ENCODE measurements at places on chromosomes 12 and 14.
A peak's percentile ranks its signal among the peaks of the same experiment; 100 is the strongest.

DNA sequence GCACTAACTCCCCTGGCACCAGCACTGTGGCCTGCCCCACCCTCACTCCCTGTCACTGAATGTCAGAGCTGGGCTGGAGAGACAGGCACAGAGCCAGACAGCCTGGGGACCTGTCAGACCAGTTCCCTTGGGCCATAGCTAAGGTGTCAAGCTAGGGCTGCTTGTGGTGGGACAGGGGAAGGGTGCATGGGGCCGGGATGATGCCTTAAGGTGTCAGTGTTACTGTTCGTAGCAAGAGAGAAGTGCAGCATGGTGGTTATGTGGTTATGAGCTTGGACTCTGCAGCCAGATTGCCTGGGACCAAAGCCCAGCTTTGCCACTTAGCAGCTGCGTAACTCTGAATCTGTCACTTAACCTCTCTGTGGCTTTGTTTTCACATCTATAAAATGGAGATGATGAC is 3.8 kb downstream of the RAPGEF3 start:
- no peak overlapping the region for H3K27ac ChIP-seq
- no peaks in the 10 kb centered on the region for H3K27me3 ChIP-seq
- no peaks in the 10 kb centered on the region for H3K36me3 ChIP-seq
- no peak for DNase-seq

DNA sequence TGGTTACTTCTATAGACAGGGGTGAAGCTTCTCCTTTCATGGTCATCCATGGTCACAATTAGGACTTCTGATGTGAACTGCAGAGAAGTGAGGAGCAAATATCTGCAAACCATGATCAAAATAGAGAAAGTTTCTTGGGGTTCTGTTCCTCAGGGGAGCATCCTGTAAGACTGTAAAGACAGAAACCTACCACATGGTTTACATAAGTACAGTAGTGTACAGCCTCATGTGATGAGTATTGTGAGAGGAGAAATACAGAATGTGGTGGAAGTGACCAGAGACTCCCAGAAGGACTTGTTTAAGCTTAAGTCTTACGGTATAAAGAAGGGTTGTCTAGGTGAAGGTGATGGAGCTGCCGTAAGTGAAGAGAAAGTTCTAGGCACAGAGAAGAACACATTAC is 484.7 kb downstream of the LRIG3 start:
- no peak overlapping the region for H3K4me3 ChIP-seq
- no peaks in the 10 kb centered on the region for H3K36me3 ChIP-seq
- no peaks in the 10 kb centered on the region for H3K4me1 ChIP-seq
- DNase-seq, result no peak

DNA sequence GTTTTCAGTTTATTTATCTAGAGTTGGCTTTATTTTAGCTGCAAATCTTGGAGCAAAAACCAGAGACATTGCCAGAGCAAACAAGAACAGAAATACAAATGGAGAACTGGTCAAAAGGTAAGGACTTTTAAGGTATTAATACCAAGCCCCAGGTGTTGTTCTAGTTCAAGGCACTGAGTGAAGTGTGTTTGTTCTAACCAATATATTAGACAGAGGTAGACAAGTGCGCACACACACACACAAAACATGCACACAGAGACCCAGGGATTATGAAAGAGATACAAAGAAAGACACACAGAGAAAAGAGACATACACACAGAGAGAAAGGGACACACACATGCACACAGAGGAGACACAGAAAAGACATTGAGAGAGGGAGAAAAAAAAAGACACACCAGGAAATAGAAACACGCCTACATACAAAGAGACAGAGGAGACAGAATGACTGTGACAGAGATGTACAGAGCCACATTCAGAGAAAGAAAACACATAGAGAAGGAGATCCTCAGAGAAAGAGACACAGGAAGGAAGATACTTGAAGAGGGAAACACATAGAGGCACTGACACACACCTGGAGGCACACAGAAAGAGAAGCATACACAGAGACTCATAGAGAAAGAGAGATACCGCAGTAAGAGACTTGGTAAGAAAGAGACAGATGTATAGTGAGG is 50.2 kb downstream of the MIPOL1 start:
- H3K4me3 ChIP-seq, result no peak overlapping the region
- no peaks in the 10 kb centered on the region for H3K4me1 ChIP-seq
- H3K36me3 ChIP-seq, result no peaks in the 10 kb centered on the region
- no peak for DNase-seq

GRCh38 chr14:54768501-54769129 is 134.0 kb downstream of the GCH1 start:
- peak; percentile 4 for DNase-seq
- H3K4me3 ChIP-seq, result no peak overlapping the region
- no peak overlapping the region for H3K27ac ChIP-seq
- peaks cover 16% of the 10 kb centered on the region for H3K36me3 ChIP-seq
- H3K4me1 ChIP-seq, result peaks cover 19% of the 10 kb centered on the region
- H3K27me3 ChIP-seq, result no peaks in the 10 kb centered on the region

GRCh38 chr14:68666899-68667298 is 126.0 kb downstream of the ZFP36L1 start:
- H3K4me1 ChIP-seq, result peaks cover 41% of the 10 kb centered on the region
- H3K36me3 ChIP-seq, result no peaks in the 10 kb centered on the region
- no peak overlapping the region for H3K4me3 ChIP-seq
- no peak for DNase-seq
- no peaks in the 10 kb centered on the region for H3K27me3 ChIP-seq
- H3K27ac ChIP-seq, result no peak overlapping the region

- no peak overlapping the region for H3K27ac ChIP-seq
- H3K4me1 ChIP-seq, result peaks cover 13% of the 10 kb centered on the region
- H3K36me3 ChIP-seq, result no peaks in the 10 kb centered on the region
- H3K4me3 ChIP-seq, result no peak overlapping the region
- no peaks in the 10 kb centered on the region for H3K27me3 ChIP-seq
Observed at GRCh38 chr14:26761532-26761931, 163.7 kb upstream of the NOVA1 start.

- no peaks in the 10 kb centered on the region for H3K27me3 ChIP-seq
- H3K4me3 ChIP-seq, result no peak overlapping the region
- DNase-seq, result peak; percentile 34
Observed at GRCh38 chr14:89549381-89550125, 132.5 kb upstream of the FOXN3 start.

GRCh38 chr12:40511341-40511740 is 180.9 kb upstream of the CNTN1 start:
- H3K27ac ChIP-seq, result no peak overlapping the region
- no peaks in the 10 kb centered on the region for H3K27me3 ChIP-seq
- H3K36me3 ChIP-seq, result no peaks in the 10 kb centered on the region
- DNase-seq, result no peak
- H3K4me1 ChIP-seq, result no peaks in the 10 kb centered on the region

- H3K27me3 ChIP-seq, result no peaks in the 10 kb centered on the region
- no peaks in the 10 kb centered on the region for H3K36me3 ChIP-seq
- DNase-seq, result peak; percentile 16
Observed at GRCh38 chr14:53430870-53431269, 277.7 kb upstream of the DDHD1 start.

- DNase-seq, result peak; percentile 75
- no peak overlapping the region for H3K4me3 ChIP-seq
- peaks cover 26% of the 10 kb centered on the region for H3K36me3 ChIP-seq
- H3K4me1 ChIP-seq, result no peaks in the 10 kb centered on the region
Observed at GRCh38 chr14:77508249-77508648, 9.6 kb upstream of the ISM2 start.

DNA sequence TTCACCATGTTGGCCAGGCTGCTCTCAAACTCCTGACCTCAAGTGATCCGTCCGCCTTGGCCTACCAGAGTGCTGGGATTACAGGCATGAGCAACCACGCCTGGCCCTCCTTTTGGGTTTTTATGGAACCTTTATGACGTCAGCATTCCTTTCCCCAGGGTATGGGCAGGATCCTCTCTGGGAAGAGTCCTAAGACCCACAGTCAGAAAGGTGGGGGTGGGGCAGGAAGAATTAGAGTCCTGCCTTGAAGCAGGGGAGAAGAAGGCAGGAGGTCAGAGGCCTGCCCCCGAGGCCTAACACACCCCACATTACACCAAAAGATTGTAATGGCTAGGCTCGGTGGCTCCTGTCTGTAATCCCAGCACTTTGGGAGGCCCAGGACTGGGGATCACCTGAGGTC is 30.8 kb upstream of the CDK17 start:
- no peak for DNase-seq
- no peaks in the 10 kb centered on the region for H3K27me3 ChIP-seq
- no peak overlapping the region for H3K27ac ChIP-seq
- no peak overlapping the region for H3K4me3 ChIP-seq
- peaks cover 31% of the 10 kb centered on the region for H3K4me1 ChIP-seq

DNA sequence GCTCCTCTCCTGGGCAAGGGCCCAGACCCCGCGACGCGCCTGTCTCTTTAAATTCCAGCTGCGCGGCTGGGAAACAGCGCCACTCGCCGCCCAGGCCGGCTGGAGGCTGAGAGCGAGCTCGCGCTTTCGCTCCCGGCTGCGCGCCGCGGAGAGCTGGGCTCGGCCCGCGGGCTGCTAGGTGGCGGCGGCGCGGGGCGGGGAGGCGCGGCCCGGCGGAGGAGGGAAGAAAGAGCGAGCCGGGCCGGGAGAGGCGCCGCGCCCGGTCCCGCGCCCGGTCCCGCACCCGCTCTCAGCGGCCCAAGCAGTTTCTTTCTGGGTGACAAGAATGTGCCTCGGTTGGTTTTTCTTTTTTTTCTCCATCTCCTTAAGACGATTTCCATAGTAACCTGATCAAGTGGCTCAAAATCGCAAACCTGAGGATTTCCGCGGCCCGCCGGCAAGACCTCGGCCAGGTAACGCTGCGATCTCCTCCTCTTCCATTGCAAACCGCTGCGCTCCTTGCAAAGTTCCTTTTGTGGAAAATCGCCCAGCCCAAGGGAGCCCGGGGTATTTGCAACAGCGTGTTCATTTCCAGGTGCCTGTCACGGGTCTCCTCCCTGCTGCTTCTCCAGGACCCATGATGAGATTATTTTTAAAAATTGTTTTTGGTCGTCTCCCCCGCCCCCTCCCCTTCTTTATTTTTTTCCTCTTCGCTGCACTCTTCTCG is 259.5 kb upstream of the E2F7 start:
- H3K4me1 ChIP-seq, result peaks cover 3% of the 10 kb centered on the region
- DNase-seq, result peak; percentile 58
- H3K36me3 ChIP-seq, result no peaks in the 10 kb centered on the region
- peak overlapping the region; percentile 79 for H3K4me3 ChIP-seq
- no peak overlapping the region for H3K27ac ChIP-seq

GRCh38 chr14:68282479-68283377 is 463.1 kb downstream of the RAD51B start:
- no peaks in the 10 kb centered on the region for H3K36me3 ChIP-seq
- no peak for DNase-seq
- no peaks in the 10 kb centered on the region for H3K27me3 ChIP-seq
- no peaks in the 10 kb centered on the region for H3K4me1 ChIP-seq

DNA sequence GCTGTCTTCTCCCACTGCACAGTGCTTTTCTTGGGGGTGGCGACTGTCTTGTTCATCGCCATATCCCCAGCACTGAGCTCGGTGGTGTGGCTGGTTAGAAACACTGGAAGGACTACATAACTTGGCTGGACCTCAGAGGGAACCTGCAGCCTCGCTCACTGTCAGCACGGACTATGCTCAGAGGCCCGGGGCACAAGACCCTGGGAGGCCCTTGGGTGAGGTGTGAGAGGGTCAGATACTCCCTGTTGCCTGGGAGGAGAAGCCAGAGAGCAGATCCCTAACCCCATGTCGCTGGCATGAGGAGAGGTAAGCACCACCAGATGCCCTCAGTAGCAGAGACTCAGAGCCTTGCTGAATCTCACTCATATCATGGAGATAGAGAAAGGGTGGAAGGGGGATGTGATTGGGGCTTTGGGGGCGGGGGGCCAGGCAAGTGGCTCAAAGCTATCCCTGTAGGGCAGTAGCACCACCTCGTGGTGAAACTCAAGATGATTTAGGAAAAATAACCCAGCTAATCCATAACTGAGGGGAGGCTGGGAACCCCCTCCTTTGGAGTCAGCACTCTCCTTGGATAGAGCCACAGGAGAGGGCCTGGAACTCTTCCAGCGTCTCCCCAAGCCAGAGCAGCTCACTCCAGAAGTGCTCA is 18.7 kb upstream of the HDAC7 start:
- peaks cover 5% of the 10 kb centered on the region for H3K4me1 ChIP-seq
- no peak overlapping the region for H3K4me3 ChIP-seq
- no peaks in the 10 kb centered on the region for H3K36me3 ChIP-seq
- peaks cover 3% of the 10 kb centered on the region for H3K27me3 ChIP-seq
- DNase-seq, result no peak

- no peaks in the 10 kb centered on the region for H3K36me3 ChIP-seq
- no peaks in the 10 kb centered on the region for H3K4me1 ChIP-seq
- H3K27me3 ChIP-seq, result no peaks in the 10 kb centered on the region
- H3K4me3 ChIP-seq, result no peak overlapping the region
Observed at GRCh38 chr14:101351769-101352168, 209.5 kb upstream of the DIO3 start.

DNA sequence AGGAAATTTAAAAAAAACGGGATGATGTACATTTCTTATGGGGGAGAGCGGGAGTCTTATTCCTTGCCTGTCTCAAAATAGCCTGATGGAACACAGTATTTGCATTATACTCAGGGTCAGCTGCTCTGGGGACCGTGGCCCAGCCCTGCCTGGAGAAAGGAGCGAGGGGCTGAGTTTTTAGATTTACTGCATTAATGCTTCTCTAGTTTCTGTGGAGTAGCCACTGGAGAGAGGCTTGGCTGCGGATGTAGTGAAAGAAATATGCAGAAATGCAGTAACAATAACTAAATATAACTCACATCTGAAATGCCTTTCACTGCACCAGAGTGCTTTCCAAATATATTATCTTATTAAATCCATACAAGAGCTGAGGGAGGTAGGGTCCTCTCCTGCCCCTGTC is 87.6 kb upstream of the MAP1LC3B2 start:
- DNase-seq, result no peak
- H3K36me3 ChIP-seq, result no peaks in the 10 kb centered on the region
- H3K27ac ChIP-seq, result no peak overlapping the region
- H3K4me3 ChIP-seq, result no peak overlapping the region
- H3K27me3 ChIP-seq, result peaks cover 2% of the 10 kb centered on the region

DNA sequence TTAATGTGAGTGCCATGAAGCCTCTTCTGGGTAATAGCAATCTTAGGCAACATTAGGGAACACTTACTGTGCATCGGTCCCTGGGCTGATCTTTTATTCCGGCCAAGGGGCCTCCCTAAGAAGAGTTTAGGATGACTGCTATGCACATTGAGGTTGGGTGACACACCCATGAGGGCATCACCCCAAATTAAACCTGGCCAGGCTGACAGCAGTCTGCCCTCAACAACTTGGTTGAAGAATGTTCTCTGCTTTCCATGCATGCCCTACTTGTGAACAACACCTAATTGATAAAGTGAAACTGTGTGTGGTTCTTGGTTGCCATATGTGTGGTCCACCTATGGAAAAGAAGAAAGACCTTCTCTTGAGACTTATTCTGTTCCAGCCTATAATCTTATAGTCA is 1098.0 kb downstream of the BCL11B start:
- no peaks in the 10 kb centered on the region for H3K27me3 ChIP-seq
- no peak overlapping the region for H3K27ac ChIP-seq
- no peak overlapping the region for H3K4me3 ChIP-seq
- no peaks in the 10 kb centered on the region for H3K4me1 ChIP-seq

DNA sequence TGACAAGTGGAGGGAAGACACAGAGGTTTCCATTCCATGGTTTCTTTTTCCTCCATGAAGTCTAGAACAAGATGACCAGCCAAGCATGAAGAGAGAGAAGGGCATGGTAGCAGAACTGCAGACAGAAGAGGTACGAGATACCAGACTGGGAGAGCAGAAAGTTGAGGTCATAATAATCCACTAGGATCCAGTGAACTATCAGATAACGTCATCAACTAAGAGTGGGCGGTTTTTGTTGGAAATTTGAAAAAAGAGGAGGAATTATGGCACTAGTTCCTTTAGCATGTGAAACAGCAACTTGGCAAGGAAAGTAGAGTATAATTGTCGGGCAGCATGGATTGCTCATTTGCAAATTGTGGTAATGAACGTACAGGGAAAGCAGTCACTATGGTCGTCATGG is 357.6 kb downstream of the PDZRN4 start:
- no peak for DNase-seq
- no peaks in the 10 kb centered on the region for H3K27me3 ChIP-seq
- no peak overlapping the region for H3K4me3 ChIP-seq

All from astrocyte (in vitro differentiated cells and primary cell).